AG04450 (cell line): ENCODE measurements at places on chromosomes 13 and 19.

DNA sequence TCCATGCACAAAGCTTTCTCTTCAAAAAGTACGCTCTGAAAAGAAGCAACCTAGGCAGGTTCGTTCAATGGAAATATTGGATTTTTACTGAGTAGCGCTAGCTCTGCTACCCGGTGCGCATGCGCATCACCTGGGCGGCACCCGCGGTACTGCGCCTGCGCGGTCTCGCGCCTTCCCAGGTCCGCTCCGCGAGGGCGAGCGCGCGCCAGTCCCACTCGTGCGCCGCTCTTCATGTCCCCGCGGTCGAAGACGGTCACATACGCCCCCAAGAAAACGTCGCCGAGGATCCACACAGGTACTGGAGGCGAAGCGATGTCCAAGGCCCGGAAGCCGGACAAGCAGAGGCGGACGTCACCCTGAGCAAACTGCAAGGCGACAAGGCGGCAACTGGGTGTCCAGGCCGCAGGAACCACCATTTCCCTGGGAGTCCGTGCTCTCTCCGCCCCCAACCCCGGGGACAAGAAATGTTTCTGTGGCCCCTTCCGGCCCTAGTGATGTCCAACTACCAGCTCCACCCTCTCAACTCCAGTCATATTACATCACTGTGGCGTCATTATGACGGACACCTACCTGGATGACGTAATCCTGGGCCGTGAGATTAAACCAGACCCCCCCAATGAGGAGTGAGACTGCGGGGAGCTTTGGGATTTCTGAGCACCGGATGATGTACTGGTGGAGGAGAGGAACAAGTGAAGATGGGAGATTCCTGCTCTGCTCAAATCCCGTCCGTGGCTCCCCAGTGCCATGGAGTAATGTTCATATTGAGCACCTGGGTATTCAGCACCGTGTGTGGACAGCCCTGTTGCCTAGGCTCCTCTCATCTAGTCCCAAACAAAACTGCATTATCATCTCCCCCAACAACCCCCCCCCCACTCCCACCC lies 4.8 kb upstream of the KCNC3 start:
- DNase-seq: peak; percentile 7

- DNase-seq: no peak
Measured at GRCh38 chr19:19214159-19214490, 2.4 kb downstream of the NCAN start.

DNA sequence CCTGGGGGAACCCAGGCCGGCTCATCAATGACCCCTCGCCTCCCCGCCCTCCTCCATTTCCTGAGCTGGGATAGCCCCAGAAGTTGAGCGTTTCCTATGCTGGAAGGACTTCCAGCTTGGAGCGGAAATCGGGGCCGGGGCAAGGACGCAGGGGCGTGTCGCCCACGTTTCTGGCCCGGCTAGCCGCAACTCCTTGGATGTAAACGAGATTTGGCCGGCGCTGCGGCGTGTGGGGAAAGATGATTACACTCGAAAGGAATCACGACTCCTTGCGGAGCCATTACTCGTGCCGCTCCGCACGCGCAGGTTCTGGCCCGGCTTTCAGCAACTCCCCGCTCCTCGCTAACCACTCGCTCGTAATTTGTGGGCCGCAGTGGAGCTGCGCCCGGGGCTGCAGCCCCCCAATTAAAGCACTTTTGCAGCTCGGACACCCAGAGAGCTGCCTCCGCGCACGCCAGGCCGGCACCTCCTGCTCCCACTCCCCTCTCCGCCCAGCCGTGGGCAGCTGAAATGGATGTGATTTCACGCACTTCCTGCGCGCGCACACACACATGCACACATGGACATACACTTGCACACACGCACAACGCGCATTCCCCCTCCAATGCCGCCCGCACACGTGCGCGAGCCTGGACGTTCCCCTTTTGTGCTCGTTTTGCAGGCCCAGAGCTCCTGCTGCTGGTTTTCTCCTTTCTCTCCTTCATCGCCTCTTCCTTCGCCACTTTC lies 15.7 kb downstream of the ZIC5 start:
- no peak for DNase-seq

- DNase-seq: no peak
Measured at GRCh38 chr19:17778251-17778967, 16.5 kb upstream of the B3GNT3 start.

DNA sequence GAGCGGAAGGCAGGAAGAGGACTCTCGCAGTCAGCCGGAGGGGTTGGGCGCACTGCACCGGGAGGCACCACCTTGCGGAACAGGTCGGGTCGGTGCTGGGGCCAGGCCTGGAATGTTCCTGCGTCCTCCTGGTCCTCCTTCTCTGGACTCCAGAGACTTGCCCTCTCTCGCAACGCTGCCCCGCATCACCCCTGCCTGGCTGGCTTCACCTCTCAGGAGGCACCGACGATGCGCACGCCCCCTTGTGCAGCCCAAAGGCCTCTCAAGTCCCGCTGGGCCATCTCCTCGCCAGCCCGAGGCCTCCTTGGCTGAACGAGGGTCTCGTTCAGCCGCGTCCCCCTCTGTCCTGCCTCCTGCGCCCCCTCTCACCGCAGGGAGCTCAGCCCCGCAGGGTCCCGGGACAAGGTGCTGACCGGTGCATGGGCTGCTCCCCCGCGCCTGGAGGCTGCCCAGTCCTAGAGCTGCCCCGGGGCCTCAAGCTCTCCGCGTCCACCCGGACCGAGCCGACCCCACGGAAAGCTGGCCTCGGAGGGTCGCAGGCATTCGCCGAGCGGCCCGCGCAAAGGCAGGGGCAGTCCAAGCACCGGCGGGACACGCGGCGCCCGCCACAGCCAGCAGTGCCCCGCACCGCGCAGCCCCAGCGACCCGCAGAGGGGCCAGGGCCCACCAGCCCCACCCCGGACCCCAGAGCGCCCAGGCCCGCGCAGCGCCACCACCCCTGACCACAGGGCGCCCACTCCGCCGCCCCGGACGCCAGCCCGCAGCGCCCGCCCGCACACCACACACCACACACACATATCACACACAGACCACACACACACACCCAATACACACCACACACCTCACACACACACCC lies 133.8 kb downstream of the CRYL1 start:
- no peak for DNase-seq

DNA sequence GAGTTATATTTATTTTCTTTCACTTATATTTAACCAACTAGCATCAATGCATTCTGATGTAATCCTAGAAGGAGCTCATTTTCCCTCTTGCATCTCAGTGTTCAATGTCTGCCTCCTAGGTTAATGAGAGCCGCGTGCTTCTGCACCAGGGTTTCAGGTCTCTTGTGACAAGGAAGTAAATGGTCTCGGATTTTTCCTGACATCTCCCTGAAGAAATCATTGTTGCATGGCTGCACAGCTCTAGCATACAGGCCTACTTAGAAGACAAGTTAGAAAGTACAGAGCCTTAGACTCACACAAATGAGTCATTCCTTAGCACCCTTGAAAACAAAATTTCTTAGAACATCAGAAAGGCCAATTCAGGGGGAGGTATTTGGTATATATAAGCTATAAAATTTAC lies 57.2 kb upstream of the KLF12 start:
- no peak for DNase-seq

GRCh38 chr19:33442706-33443105 lies 69.2 kb downstream of the CEBPG start:
- DNase-seq: no peak

DNA sequence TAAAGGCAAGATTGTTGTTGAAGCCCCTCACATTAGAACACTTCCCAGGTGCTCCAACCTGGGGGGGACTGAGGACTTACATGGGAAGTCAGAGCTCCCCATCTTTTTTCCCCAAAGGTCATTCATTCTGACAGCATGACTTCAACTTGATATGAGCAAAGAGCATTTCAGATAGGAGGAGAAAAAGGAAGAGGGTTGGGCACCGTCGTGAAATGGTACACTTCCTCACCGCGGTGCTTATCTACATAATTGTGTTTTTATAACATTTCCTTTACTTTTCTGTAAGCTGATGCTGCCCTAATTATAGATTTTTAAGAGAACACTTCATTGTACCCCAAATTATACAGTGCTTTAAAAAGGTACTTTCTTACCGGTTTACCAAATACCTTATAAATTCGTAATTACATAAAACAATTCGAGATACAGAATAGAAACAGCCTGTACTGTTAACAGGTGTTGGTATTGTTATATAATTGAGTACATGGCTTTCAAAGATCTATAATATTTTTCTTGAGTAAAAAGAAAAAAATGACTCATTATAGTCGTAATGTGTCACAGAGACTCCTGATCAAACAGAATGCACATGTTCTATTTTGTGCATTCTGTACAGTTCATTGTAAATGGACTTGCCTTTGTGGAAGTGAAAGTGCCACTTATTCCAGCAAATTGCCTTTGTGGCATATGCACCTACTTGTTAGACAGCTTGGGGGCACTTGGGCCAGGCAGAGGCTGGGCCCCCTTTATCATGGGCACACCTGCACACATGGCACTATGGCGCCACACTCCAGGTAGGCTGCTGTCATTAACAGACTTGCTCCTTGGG lies 81.8 kb downstream of the GGACT start:
- DNase-seq: no peak

DNA sequence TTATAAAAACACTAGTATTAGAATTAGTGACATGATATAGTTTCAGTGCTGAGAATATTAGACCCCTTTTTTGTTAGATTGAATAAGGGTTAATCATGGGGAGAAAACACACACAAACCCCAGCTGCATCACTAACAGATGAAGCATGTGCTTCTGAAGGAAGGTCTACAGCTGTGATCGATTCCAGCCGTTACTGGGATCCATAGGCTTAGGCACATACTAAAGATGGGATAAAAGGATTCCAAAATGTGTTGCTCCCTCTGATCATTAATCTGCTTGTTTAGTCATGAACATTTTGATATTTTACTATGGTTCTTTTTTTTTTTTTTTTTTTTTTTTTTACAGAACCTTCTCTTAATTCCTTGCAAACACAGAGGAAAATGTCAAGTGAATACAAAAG lies 1591.3 kb downstream of the EFNB2 start:
- DNase-seq: no peak

GRCh38 chr19:49937750-49938381 lies 8.6 kb upstream of the NUP62 start:
- peak; percentile 24 for DNase-seq

- DNase-seq: no peak
Measured at GRCh38 chr13:97134364-97135095, 87.6 kb upstream of the MBNL2 start.

DNA sequence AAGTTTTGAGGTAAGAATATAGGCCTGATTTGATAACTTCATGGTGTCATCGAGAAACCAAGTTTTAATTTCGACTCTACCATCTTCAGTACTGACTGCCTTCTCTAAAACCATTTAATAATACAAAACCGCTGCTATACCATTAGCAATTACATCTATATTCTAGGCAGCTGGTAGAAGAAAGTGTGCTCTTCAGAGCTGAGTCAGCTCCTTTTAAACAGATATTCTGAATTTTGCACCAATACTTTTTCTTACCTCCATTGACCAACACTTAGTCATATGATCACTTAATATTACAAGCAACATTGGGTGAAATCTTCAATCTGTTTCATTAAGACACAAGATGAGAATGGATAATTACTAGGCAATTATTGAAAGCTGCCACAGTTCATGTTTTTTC lies 1667.8 kb downstream of the PCDH9 start:
- no peak for DNase-seq

DNA sequence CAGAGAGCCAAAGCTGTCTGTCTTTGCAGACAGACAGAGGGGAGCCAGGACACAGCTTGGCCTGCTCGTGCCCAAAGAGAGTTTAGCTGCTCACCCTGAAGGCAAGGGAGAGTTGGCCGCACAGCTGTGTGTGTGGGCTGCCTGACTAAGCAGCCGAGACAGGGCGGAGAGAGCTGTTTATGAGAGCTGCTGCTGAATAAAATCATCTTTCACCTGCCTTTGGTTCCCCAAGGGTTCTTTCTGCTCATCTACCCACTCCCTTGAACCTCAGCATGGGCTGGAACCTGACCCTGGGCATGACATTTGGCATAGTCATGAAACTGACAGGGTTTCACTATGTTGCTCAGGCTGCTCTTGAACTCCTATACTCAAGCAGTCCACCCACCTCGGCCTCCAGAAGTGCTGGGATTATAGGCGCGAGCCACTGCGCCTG lies 98.2 kb downstream of the RBM26 start:
- peak; percentile 11 for DNase-seq

DNA sequence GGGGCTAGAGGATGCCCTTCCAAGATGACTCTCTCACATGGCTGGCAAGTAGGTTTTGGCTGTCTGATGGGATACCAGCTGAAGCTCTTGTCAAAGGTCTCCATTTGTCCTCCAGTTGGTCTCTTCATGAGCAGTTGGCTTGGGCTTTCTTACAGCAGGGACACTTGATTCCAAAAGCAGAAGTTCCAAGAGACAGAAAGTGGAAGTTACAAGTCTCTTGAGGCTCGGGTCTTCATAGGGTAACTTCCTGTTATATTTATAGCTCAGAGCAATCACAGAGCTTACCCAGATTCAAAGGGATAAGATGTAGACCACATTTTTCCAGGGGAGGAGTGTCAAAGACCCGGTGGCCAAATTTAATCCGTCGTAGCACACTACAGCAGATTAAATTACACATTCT lies 440.0 kb downstream of the RFC3 start:
- DNase-seq: no peak

DNA sequence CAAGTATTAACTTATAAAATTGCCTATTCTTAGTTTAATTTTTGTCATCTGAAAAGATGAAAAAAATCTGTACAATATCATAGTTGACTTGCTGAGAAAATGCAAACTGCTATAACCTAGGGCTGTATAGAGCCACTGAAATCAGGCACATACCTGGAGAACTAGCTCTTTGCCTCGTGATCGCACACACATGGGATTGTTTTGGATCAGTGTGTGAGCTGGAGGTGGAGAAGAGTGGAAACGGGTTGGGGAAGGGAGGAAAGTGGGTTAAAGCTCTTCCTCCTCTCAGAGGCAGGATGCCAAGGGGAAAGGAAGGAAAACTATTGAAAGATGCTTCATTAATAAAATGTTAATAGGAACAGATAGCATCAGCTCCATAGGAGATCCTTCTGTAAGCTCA lies 2.7 kb downstream of the MTUS2 start:
- DNase-seq: no peak

- DNase-seq: no peak
Measured at GRCh38 chr13:33147832-33148231, 131.6 kb downstream of the KL start.

- no peak for DNase-seq
Measured at GRCh38 chr13:97226788-97227627, 4.9 kb downstream of the MBNL2 start.

- DNase-seq: no peak
Measured at GRCh38 chr19:16359074-16359473, 34.4 kb downstream of the KLF2 start.

GRCh38 chr13:44368599-44369368 lies 4.8 kb upstream of the SERP2 start:
- DNase-seq: no peak
